Stimulated activated naive CD4-positive, alpha-beta T cell (primary cell): ENCODE measurements at places on chromosomes 6 and 20.

DNA sequence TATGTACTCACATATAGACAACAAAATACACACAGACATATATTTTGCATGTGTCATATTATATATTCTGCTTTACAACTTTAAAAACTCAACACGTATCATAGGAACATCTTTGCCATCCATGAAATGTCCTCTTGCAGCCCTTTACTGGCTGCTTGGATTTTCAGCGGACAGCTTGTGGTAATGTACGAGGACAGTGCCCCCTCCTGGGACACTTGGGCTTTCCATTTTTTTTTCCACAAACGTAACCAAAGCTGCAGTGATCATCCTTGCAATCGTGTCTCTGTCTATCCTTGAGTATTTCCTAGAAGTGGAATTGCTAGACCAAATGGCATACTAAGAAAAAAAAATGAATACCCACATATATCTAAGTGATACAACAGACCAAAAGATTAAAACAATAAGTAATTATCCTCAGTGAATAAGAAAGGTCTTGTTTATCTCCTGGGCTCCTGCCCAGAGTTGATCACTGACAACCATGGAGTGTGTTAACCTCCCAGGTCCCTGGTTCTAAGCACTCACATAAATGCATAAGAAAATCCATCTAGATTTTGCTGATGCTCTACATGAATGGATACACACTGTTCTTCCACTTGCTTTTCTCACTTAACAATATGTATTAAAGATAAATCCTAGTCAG lies 18.1 kb downstream of the BPI start:
- DNase-seq, result no peak

- DNase-seq, result no peak
Measured at GRCh38 chr20:48759631-48760245, 68.1 kb downstream of the PREX1 start.

GRCh38 chr20:58567437-58567836 lies 52.2 kb upstream of the APCDD1L start:
- no peak for DNase-seq

DNA sequence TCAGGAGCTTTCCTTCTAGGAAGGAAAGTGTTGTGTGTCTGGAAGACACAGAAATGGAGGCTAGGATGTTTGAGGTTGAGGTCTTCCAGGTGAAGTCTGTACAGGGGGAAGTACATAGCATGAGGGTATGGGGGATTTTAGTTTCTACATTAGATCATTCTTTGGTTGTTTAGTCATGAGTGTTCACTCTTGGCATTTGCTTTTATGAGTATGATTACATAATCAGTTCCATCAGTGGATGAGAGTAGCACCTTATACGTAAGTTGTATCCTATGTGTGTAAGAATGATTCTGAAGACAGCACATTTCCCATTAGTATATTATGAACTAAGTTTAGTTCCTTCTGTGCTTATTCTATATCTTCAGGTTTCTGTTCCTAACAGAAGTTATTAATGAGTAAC lies 1.9 kb downstream of the CDYL start:
- no peak for DNase-seq

- DNase-seq, result no peak
Measured at GRCh38 chr6:45491874-45492273, 114.1 kb upstream of the SUPT3H start.

- DNase-seq, result no peak
Measured at GRCh38 chr20:10481676-10482075, 46.6 kb downstream of the SLX4IP start.
